Stimulated activated CD4-positive, alpha-beta T cell treated with anti-CD3 and anti-CD28 coated beads, Interleukin-1b, Interleukin-23, amount 100 ng/mL, for 4 hours (primary cell): ENCODE measurements at places on chromosomes 2 and 18.

GRCh38 chr2:157820193-157820592, 55.9 kb downstream of the ACVR1 start:
- no peak for DNase-seq

DNA sequence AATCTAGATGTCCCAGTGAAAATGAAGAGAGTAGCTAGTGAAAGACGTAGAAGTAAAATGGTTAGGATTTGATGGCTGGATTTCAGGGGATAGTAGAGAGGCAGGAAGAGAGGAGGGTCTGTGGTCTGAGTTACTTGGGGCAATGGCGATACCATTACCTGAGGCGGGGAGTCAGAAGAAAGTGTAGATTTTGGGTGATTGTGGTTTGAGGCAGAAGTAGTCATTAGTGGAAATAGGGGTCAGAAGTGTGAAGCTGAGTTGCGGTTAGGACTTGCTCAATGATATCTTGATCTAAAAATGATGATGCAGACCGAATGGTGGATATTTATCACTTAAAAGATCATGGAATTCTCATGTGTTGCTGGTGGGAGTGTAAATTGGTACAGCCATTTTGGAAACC, 41.0 kb downstream of the CEP192 start:
- DNase-seq, result no peak

- DNase-seq, result no peak
These were observed 765.8 kb downstream of the METTL4 start for GRCh38 chr18:1805521-1805920.

GRCh38 chr2:13572466-13572865, 855.7 kb downstream of the TRIB2 start:
- no peak for DNase-seq

DNA sequence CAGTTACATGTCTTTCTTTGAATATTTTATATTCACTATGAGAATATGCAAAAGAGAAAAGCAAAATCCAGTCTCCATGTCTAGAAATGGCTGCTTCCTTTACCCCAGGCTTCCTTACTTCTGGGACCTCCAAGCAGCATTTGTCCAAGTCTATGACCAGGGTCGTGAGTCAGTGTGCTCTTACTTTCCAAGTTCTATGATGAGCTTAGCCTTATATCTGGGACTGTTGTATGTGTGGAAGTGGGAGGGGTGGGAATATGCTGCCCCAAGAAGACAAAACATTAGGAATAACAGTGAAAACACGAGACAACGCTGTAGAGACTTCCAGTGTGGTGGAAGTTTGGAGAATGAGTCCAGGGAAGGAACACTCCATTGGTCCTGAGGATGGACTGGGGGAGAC, 21.2 kb upstream of the CHRNA1 start:
- DNase-seq, result no peak

DNA sequence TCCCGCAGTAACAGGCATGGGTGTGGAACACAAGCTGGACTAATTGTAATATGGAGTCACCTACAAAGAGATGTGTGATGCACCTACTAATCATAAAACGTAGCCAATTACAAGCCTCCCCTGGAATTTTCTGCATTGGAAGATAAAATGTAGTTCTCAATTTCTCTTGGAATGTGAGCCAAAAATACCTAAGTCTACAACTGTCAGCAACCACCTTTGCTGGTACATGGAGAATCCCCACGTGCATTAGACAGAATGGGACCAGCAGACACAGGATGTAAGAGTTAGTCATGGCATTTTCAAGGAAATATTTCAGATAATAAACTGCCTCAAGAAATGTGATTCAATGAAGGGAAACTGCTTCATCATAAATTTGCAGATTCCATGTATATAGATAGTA, 85.6 kb upstream of the DCC start:
- no peak for DNase-seq

DNA sequence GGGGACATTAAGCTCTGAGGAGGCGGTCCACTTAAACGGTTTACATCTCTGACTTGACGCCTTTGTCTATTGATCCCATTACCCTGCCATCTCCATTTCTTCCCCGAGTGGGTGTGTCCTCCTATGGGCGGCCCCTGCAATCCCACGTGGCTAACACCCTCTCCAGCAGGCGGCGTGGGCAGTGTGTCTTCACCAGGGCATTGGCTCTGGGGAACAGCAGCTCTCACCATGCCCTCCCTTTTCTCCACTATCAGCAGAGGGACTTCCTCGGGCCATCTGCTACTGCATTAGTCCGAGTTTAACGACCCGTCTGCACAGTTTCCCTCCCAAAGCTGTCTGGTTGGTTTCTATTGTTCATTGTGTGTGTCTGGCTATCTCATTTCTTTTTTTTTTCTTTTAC, 511.9 kb upstream of the NRP2 start:
- no peak for DNase-seq

DNA sequence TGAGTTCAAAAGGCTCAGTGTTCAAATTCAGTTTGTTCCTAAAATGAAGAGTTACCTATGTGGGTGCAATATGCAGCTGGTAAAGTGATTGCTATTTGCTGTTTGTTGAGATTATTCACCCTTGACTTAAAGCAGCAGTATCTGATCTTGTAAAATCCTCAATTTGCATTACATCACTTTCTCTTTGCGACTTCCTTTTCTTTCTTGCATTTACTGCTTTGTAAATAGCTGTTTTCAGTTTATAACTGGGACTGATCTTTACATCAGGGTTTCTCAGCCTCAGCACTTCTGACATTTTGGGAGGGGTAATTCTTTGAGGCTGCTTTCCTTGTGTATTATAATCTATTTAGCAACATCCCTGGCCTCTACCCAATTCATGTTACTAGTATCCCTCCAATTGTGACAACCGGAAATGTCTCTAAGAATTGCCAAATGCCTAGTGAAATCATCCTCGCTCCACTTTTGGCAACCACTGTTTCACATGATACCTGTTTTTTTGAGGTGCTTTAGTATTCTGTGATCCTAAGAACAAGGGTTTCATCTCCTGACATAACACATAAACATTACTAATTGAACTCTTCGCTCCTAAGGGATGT, 12.1 kb upstream of the ERCC3 start:
- DNase-seq, result no peak

- no peak for DNase-seq
These were observed 38.9 kb downstream of the METAP1D start for GRCh38 chr2:172038604-172039003.

DNA sequence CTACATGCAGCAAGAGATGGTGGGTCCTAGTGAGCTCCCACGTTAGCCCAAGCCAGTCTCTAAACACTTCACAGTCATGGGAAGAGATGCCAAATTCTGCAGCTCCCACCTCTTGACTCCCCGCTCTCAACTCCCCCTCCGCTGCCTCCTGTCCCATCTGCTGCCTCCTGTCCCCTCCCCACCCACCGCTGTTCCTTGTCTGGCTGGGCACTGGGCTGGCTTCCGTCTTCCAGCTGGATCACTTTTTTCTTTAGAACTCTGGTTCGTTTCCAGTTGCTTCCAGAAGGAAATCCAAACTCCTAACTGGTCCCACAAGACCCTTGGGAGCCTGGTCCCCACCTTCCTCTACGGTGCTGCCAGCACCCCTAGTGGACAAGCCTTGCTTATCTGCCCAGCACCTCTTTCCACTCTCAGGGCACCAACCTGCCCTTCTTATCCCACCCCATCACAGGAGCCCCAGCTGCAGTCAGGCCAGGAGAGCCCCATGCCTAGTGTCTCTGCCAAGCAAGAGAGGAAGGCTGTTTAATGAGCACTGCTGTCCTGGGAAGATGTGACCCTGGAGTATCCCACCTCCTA, 12.1 kb upstream of the TWIST2 start:
- DNase-seq, result no peak

GRCh38 chr2:170996316-170996715, 67.3 kb downstream of the GORASP2 start:
- DNase-seq, result no peak

GRCh38 chr2:62568983-62569837, 63.2 kb upstream of the TMEM17 start:
- DNase-seq, result no peak

DNA sequence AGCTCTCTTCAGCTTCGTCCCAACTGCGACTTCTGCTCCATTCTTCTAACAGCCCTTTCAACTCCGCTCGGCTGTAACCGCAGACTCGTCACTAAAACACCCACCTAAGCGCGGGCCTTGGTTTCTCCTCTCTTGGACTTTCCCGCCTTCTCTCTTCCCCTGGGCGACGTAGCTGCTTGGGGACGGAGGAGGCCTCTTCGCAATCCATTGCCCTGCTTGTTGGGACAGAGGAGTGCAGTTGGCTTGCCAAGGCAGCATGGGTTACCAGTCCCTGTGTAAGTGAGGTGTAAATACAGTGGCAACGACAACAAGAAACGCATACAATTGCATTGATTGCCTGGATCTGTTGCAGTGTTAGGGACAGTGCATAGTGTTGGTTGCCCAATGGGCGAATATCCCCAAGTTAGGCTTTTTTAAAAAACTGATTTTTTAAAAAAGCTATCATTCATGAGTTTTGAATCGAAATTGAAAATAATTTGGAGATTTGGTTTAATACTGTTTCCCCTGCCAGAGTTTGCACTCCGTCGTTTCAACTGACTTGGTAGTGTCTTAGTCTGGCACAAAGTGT, 484 bp upstream of the DARS1 start:
- DNase-seq, result peak; percentile 58

DNA sequence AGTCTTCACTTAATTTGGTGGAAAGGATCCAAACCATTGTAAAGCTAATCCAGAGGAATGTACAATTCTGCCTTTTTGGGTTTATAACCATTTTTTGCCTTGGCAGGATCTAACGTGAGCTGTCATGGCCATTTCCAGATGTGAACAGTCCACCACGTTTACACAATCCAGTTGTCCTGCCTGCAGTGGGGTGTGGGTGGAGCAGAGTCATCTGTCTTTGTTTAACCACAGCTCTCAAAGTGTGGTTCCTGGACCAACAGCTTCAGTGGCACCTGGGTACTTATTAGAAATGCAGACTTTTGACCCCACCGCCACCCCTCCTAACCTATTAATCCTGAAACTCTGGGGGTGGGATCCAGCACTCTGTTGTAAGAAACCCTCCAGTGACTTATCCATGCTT, 35.9 kb downstream of the FHOD3 start:
- DNase-seq, result no peak

DNA sequence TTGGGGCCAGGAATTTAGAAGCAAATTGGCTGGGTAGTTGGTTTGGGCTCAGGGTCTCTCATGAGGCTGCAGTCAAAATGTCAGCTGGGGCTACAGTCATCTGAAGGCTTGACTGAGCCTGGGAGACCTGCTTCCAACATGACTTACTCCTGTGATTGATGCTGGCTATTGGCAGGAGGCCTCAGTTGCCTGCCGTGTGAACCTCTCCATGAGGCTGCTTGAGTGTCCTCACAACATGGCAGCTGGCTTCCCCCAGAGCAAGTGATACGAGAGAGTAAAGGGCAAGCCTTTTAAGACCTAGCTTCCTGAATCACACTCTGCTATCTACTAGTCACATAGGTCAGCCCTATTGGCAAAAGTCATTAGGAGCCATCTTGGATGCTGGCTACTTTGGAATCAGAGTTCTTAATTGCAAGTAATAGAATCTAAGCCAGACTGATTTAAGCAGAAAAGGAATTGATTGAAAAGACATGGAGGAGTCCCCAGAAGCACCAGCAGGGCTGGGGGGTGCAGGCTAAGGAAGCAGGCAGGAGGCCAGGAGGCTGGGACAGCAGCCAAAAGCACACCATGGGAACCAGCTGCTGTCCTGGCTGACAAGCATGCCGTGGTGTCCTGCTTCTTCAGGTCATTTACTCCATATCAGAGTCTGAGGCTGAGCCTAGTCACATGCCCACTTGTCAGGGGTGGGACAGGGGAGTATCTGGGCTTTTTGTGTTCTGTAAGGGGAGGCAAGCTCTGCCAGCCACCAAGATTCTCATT, 7.8 kb upstream of the GIGYF2 start:
- no peak for DNase-seq

GRCh38 chr2:144415386-144415785, 104.5 kb downstream of the ZEB2 start:
- no peak for DNase-seq

DNA sequence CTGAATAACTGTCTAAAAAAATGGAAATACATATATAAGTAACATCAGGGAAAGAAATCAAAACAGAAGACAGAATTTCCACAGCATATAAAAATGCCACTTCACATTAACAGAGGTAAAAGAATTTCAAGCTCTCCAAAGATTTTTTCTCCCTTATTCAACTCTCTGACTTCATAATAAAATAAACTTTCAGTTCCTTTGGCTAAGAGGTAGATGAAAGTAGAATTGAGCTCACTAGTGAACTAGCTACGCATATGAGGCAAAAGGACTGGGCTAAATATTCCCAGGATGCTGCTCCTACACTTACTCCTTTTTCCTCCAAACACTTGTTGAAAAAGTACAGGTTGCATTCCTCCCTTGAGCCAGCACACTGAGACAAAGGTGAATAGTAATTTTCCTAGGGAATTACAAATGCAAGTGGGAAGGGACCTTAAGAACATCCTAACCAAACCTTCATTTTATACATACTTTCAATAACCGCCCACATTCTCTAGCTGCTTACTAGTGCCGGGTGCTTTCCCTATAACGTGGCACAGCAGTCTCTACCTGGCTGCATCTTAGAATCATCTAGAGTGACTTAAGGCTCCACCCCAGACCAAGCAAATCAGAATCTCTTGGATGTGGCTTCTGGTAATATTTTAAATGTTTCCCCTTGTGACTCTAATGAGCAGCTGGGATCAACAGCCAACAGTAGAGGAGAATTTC, 136.6 kb downstream of the MTCL1 start:
- no peak for DNase-seq

DNA sequence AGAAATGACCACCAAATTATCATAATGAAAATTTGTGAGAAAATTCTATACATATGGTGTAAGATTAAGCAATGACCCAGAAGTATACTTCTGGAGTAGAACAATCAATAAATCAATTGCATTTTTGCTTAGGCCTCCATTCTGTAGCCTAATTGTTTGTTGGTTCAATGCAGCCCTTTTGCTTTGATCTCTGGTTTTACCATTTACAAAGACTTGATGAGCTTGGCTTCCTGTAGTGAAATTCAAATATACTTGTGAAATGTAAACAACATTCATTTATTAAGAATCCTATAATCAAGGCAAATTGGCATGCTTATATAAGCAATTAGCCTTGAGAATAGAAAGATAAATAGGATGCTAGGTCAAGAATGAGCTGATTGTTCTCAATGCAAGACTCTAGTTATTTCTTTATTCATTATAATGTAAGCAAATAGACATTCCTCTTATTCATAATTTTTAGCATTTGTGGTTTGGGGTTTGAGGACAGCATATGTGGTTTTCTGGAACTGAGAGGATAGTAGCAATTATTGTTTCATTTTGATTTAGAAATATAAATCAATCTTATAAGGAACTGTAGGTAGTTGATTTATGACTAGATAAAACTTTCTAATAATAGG, 9.7 kb downstream of the FMNL2 start:
- DNase-seq, result no peak

DNA sequence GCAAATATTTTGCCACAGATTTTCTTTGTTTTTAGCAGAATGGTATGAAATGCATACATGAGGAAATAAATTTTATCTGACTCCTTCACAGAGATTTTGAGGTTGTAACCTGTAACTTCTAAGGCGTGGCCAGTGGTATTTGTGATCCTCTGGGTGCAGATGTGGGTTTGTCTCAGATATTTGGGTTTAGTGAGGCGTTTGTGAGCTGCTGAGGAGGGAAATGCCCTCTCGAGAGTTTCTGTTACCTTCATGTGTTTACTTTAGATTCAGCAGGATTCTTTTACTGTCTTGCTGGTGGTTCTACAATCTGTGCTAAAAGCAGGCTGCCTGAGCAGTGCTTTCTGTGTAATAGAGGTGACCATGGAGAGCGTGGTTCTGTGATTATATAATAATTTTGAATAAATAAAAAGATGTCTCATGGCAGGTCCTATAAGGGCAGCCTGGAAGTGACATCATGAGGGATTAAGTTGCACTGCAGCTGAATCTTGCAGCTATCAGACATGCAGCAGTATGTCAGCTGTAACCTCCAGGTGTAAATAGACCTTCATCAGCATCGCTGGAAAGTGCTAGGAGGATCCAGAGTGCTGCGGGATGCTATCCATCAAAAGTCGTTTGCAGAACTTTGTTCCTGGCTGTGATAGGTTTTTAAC, 34.1 kb downstream of the TANC1 start:
- no peak for DNase-seq
